Tibial artery (tissue), 4 donors: ENCODE measurements at places on chromosomes 5 and 9.
A peak's percentile ranks its signal among the peaks of the same experiment; 100 is the strongest.

DNA sequence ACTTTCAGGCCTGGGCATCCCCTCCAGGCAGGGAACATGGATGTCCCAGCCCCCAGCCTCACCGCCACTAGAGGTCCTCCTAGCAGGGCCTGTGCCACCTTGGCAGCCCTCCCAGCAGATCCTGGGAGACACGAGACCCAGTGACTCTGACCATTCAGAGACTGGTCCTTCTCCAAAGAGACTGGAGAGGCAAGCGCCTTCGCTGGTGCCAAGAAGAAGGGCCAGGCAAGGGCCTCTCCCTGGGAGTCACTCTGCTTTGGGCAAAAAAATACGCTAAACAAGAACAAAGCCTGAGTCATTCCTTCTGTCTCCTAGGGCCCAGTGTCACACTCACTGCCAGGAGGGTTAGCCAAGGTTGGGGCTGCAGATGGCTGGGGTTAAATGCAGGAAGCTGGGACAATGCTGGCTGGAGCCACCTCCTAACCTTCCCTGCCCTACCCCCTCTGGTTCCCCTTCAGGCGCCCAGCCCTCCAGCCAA is 35.3 kb upstream of the SMIM23 start:
- H3K27ac ChIP-seq = peak overlapping the region; percentile 45
- H3K4me1 ChIP-seq = peaks cover 35% of the 10 kb centered on the region
- H3K27me3 ChIP-seq = no peaks in the 10 kb centered on the region
- DNase-seq = peak; percentile 51
- H3K36me3 ChIP-seq = no peaks in the 10 kb centered on the region

DNA sequence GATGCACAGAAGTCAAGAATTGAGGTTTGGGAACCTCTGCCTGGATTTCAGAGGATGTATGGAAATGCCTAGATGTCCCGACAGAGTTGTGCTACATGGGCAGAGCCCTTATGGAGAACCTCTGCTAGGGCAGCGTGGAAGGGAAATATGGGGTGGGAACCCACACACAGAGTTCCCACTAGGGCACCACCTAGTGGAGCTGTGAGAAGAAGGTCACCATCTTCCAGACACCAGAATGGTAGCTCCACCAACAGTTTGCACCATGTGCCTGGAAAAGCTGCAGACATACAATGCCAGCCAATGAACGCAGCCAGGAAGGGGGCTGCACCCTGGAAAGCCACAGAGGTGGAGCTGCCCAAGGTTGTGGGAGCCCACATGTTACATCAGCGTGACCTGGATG is 104.5 kb downstream of the STK32A start:
- DNase-seq = no peak
- H3K36me3 ChIP-seq = no peaks in the 10 kb centered on the region
- H3K4me3 ChIP-seq = no peak overlapping the region
- H3K27ac ChIP-seq = no peak overlapping the region
- H3K4me1 ChIP-seq = no peaks in the 10 kb centered on the region

GRCh38 chr9:33151007-33151557 is 16.1 kb downstream of the B4GALT1 start:
- no peaks in the 10 kb centered on the region for H3K27me3 ChIP-seq
- no peaks in the 10 kb centered on the region for H3K36me3 ChIP-seq
- peak; percentile 60 for DNase-seq
- H3K4me1 ChIP-seq = peaks cover 78% of the 10 kb centered on the region

GRCh38 chr5:93454896-93455295 is 126.1 kb downstream of the NR2F1-AS1 start:
- no peak for DNase-seq
- no peak overlapping the region for H3K4me3 ChIP-seq
- no peaks in the 10 kb centered on the region for H3K36me3 ChIP-seq
- H3K4me1 ChIP-seq = no peaks in the 10 kb centered on the region

- no peaks in the 10 kb centered on the region for H3K36me3 ChIP-seq
- H3K27ac ChIP-seq = no peak overlapping the region
- H3K27me3 ChIP-seq = no peaks in the 10 kb centered on the region
- H3K4me3 ChIP-seq = no peak overlapping the region
Measured at GRCh38 chr5:56323505-56323904, 90.4 kb upstream of the ANKRD55 start.

DNA sequence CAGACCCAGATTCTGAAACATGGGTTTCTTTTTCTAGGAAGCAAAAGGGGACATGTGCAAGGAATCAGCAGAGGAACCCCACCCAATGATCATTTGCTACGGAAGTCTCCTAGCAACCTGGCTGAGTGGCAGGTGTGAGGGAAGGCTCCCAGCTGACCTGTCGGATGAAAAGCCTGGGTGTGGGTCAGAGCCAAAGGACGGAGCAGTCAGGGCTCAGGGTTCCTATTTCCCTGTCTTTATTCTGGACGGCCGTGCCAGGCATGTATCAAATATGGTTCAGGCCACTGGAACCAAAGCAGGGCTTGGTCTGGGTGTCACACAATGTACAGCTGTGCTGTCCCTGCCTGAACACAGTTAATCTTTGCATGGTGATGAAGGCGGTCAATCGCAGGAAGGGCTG is 20.1 kb downstream of the STK10 start:
- H3K4me3 ChIP-seq = no peak overlapping the region
- H3K27me3 ChIP-seq = no peaks in the 10 kb centered on the region
- H3K4me1 ChIP-seq = peaks cover 16% of the 10 kb centered on the region
- no peak for DNase-seq

GRCh38 chr5:115480271-115480670 is 64.3 kb downstream of the FEM1C start:
- H3K4me3 ChIP-seq = no peak overlapping the region
- H3K27ac ChIP-seq = no peak overlapping the region
- H3K4me1 ChIP-seq = no peaks in the 10 kb centered on the region
- no peaks in the 10 kb centered on the region for H3K36me3 ChIP-seq
- DNase-seq = no peak
- no peaks in the 10 kb centered on the region for H3K27me3 ChIP-seq

DNA sequence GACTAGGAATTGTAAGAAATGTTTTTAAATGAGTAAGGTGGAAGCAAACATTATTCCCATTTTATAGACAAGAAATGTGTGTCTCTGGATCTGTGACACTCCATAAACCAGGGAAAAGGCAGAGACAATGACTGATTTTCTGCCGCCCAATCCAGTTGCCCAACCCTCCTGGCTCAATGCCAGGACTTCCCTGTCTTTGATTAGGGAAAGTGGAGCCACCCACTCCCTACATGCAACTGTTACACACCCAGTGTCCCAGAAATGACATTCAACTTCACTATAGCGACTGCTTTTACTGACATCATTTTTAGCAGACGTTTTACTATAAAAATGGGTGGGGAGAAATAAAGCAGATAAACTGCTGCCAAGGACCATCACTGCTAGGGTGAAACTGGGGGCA is 79.7 kb downstream of the THBS4 start:
- H3K4me1 ChIP-seq = no peaks in the 10 kb centered on the region
- no peak overlapping the region for H3K27ac ChIP-seq
- no peaks in the 10 kb centered on the region for H3K36me3 ChIP-seq
- DNase-seq = no peak

- no peaks in the 10 kb centered on the region for H3K36me3 ChIP-seq
- no peak overlapping the region for H3K4me3 ChIP-seq
- no peaks in the 10 kb centered on the region for H3K4me1 ChIP-seq
Measured at GRCh38 chr5:12488161-12488560, 583.9 kb upstream of the CTNND2 start.

- no peaks in the 10 kb centered on the region for H3K36me3 ChIP-seq
- no peak for DNase-seq
- no peaks in the 10 kb centered on the region for H3K4me1 ChIP-seq
- H3K27me3 ChIP-seq = no peaks in the 10 kb centered on the region
- H3K4me3 ChIP-seq = no peak overlapping the region
- no peak overlapping the region for H3K27ac ChIP-seq
Measured at GRCh38 chr5:31385774-31386537, 145.9 kb downstream of the DROSHA start.

DNA sequence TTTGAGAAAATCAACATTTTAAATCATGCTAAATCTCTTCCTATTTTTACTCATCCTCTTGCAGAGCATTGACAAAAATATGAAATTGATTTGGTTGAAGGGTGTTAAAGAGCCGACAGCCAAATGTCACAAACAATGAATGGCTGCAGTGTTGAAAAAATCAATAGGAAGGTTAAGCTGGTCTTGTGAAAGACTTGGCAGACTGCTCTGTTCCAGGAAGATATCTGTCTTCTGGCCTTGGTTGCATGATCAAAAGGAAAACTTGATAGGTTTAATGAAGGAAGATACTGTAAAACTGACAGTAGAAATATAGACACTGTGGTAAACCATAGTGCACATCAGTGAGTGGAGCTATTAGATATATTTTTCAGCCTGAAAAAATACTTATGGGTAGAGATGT is 103.6 kb downstream of the PBX3 start:
- DNase-seq = no peak
- H3K4me1 ChIP-seq = no peaks in the 10 kb centered on the region
- no peak overlapping the region for H3K4me3 ChIP-seq
- H3K27ac ChIP-seq = no peak overlapping the region

DNA sequence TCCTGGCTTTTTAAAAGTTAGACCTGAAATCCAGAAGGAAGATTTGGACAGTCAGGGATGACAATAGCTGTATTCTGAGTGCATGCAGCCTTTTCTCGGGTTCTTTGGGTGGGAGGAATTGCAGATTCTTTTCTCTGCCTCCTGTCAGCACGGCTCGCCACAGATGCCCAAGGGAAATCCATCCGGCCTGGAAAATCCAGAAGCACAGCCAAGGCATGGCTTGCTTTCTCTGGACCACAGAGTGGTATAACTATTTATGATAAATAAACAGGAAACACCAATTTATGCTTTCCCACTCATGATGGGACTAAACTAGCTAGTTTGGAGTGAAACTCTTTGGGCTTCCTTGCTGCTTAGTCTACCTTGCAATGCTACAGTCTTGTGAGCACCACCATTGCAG is 59.1 kb downstream of the C9orf152 start:
- no peaks in the 10 kb centered on the region for H3K36me3 ChIP-seq
- no peak for DNase-seq
- H3K27me3 ChIP-seq = no peaks in the 10 kb centered on the region
- peak overlapping the region; percentile 43 for H3K27ac ChIP-seq
- H3K4me1 ChIP-seq = peaks cover 48% of the 10 kb centered on the region

DNA sequence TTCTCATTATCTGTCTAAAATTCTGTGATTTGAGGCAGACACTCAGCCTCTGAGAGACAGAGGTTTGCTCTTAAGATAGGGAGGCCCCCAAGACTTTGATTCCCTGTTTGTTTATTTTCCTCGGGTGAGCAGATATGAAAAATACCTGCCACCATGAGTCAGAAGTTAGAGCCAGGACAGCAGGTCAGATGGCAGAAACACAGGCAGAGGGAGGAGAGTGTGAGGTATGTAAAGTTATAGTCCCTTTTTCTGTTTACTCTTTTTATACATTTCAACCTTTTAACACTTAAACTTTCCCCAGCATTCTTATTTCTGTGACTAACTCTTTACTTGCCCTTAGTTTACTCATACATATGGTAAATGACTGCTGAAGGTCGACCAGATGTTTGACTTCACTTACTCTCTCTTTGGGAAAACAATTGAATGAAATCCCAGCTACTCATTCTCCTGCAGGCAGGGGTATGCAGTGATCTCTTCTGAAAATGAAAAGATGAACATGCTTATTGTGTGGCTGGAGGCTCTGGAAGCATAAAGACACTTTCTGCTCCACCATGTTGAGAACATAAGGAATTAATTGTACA is 383.8 kb downstream of the NTRK2 start:
- no peak overlapping the region for H3K27ac ChIP-seq
- H3K27me3 ChIP-seq = peaks cover 3% of the 10 kb centered on the region
- H3K4me1 ChIP-seq = no peaks in the 10 kb centered on the region
- no peaks in the 10 kb centered on the region for H3K36me3 ChIP-seq

- H3K27me3 ChIP-seq = no peaks in the 10 kb centered on the region
- peak overlapping the region; percentile 91 for H3K27ac ChIP-seq
- DNase-seq = no peak
- H3K4me3 ChIP-seq = peak overlapping the region; percentile 4
- peaks cover 53% of the 10 kb centered on the region for H3K36me3 ChIP-seq
Measured at GRCh38 chr9:128912270-128912853, 8.4 kb upstream of the PHYHD1 start.

DNA sequence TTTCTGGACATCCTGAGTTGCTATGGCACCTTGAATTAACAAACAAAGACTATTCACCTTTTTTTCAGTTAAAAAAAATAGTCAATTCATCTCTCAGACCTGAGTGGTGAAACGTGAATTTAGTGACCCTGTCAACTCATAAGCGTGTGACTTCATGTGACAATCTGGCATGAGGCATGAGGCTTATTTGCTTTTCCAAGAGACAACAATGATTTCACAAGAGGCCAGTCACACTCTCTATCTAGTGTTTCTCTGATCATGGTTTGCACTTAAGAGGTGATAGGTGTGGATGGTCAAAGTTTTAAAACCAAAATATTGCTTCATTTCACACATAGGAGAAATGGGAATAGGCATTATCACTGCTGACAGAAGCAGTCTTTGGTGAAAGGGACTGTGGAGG is 559.6 kb upstream of the ACO1 start:
- H3K27ac ChIP-seq = no peak overlapping the region
- H3K4me3 ChIP-seq = no peak overlapping the region
- DNase-seq = no peak

- no peaks in the 10 kb centered on the region for H3K36me3 ChIP-seq
- H3K27ac ChIP-seq = no peak overlapping the region
- H3K4me3 ChIP-seq = no peak overlapping the region
- no peaks in the 10 kb centered on the region for H3K27me3 ChIP-seq
- DNase-seq = no peak
- H3K4me1 ChIP-seq = peaks cover 52% of the 10 kb centered on the region
Measured at GRCh38 chr9:127550282-127550681, 61.8 kb upstream of the STXBP1 start.

DNA sequence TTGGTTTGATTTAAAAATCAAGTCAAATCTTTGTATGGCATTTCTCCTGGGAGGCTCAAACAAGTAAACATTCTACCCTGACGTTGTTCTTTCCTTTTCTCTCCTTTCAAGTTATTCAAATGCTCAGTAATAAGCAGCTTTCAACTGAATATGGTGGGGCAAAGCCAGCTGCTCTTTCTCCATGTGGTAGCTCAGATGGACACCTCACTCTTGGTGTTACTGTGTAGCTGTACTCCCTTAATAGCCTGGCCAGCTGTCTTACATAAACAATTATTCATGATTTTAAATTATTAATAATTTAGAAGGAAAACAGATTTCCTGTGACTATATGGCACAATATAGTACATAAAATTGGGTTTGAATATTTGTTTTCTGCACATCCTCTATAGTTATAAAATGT is 165.2 kb downstream of the PDE4D start:
- H3K4me1 ChIP-seq = no peaks in the 10 kb centered on the region
- H3K4me3 ChIP-seq = no peak overlapping the region
- DNase-seq = no peak

- no peak overlapping the region for H3K4me3 ChIP-seq
- H3K36me3 ChIP-seq = no peaks in the 10 kb centered on the region
- H3K27me3 ChIP-seq = no peaks in the 10 kb centered on the region
- no peaks in the 10 kb centered on the region for H3K4me1 ChIP-seq
- DNase-seq = no peak
Measured at GRCh38 chr5:127353327-127353726, 62.7 kb downstream of the MEGF10 start.

- H3K36me3 ChIP-seq = no peaks in the 10 kb centered on the region
- peaks cover 55% of the 10 kb centered on the region for H3K4me1 ChIP-seq
- H3K27ac ChIP-seq = no peak overlapping the region
- no peak overlapping the region for H3K4me3 ChIP-seq
- H3K27me3 ChIP-seq = peaks cover 47% of the 10 kb centered on the region
Measured at GRCh38 chr9:136803551-136804508, 3.9 kb upstream of the RABL6 start.

GRCh38 chr9:16625811-16626210 is 244.7 kb downstream of the BNC2 start:
- H3K27ac ChIP-seq = no peak overlapping the region
- H3K36me3 ChIP-seq = no peaks in the 10 kb centered on the region
- H3K4me1 ChIP-seq = peaks cover 20% of the 10 kb centered on the region
- H3K27me3 ChIP-seq = no peaks in the 10 kb centered on the region
- no peak for DNase-seq
